ENCODE measurements at places on chromosomes 2 and 18.

GRCh38 chr2:165017966-165018596, 62.8 kb upstream of the SLC38A11 start:
- no peak for DNase-seq

- peak; percentile 68 for DNase-seq
Measured at GRCh38 chr18:65487569-65487968, 263.2 kb upstream of the CDH7 start.

GRCh38 chr2:18423636-18424035, 136.8 kb downstream of the RDH14 start:
- no peak for DNase-seq

DNA sequence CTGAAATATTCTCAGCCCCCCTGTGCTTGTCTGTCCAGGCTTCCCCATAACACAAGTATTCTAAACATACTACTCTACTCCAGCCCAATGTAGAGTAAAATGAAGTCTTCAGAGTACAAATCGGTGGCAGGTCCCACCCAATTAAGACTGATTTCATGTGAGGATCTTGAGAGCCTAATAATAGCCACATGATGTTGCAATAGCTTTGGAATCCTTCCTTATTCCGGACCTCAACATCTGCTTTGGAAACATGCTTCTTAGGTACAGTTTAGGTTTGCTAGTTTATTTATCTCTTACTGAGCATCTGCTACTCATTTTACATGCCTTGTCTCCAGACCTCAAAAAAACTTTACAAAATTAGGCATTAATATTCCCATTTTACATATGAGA, 207.3 kb upstream of the RAB6C start:
- DNase-seq = no peak

DNA sequence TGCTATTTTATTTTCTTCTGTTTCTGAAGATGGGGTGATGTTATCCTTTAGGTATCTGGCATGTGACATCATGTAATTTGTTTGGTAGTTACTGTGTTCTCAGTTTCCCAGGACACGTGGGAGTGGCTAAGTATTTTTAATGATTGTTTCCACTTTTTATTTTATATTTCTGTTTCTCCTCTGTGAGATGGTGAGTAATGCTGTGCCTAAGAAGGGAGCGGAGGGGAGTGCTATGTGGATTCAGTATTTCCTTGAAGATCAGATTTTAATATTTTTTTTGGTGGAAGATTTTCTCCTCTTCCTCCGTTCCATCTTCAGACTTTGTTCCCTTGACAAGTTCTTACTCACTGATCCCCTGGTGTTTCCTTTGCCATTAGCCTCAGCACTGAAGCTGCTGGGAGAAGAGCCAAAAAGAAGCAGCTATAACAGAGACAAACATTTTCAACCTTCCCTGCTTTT, 180.0 kb upstream of the MMADHC start:
- DNase-seq = no peak

DNA sequence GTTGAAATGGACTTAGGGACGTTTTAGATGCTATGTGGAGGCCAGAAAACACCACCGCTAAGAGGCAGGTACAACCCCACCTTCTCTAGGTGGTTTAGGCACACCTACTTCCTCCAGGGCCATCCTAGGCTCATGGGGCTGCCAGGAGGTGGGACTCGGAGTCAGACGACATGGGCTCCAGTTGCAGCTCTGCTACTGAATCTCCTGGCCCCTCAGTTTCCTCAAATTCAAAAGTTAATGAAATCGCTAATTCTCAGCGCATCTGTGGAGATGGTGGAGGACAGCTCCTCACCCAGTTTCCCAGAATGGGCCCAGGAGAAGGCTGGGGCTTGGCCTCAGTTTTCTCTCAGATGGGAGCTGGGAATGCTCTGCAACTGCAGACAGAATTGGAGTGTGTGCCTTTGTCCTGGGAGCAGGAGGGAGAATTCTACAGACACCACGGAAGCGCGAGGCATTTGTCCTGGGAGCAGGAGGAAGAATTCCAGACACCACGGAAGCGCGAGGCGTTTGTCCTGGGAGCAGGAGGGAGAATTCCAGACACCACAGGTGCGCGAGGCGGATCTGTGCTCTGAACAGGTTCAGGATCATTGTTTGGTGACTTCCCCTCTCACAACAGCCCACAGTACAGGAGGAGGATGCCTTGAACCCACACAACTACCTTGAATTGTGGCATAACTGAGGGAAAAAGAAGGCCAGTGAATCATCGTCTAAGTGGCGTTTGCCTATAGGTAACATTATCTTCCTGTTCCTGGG, 103.7 kb upstream of the PXDN start:
- DNase-seq = no peak

- no peak for DNase-seq
Measured at GRCh38 chr2:229798446-229799155, 84.2 kb upstream of the DNER start.

DNA sequence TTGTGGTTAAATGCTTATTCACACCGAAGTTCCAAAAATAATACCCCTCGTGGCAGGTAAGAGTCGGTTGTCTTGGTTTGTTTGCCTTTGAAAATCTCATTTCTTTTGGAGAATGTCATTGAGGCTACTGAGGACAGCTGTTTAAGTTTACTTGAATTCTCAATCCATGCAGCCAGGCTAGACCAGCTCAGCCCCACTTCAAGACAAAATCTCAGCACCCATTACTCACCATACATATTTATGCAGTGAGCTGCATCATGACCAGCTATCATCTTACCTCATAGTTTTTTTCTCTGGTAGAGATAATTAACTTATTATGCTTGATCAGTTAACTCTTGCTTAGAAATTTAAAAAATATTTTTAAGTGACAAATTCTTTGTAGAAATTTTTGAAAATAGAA, 115.9 kb downstream of the HAUS1 start:
- DNase-seq = no peak

- no peak for DNase-seq
Measured at GRCh38 chr2:209870067-209870466, 98.4 kb downstream of the UNC80 start.

DNA sequence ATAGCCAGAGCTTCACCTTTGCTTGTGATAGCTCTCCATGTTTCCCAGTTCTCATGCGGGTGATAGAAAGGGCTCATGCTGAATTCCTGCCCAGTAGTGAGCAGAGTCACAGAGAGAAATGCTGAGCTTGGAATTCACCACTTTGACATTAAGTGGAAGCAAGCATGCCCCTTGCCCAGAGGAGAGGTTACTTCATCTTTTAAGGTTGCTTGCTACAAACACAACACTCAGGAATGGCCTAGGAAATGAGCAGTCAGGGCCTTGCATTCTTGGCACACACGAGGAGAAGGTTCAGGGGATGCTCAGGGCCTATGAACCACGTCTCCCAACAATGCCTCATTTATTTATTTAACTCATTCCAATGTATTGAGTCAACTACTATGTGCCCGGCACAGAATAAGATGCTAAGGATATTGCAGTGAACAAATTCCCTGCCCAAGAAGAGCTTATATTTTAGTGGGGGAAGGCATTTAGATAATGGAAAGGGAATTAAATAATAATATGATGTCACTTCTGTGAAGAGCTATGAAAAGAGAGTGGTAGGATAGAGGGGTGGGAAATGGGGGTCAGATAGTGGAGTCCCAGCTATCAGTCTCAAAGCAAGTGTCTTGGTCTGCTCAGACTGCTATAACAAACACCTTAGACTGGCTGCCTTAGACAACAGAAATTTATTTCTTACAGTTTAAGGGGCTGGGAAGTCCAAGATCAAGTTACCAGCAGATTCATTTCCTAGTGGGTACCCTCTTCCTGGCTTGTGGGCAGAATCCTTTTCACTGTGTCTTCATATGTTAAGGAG, 42.1 kb downstream of the DDX18 start:
- DNase-seq = no peak

- DNase-seq = no peak
Measured at GRCh38 chr2:62415019-62415431, 91.0 kb downstream of the TMEM17 start.

Data from NCI-H1092 treated with DMSO at 0.1 percent for 48 hours (cell line).